ENCODE measurements at places on chromosomes 5 and 9.

GRCh38 chr9:135255033-135255840 is 167.8 kb downstream of the OLFM1 start:
- no peak for DNase-seq

GRCh38 chr5:103166706-103167105 is 46.6 kb downstream of the PPIP5K2 start:
- DNase-seq: no peak

DNA sequence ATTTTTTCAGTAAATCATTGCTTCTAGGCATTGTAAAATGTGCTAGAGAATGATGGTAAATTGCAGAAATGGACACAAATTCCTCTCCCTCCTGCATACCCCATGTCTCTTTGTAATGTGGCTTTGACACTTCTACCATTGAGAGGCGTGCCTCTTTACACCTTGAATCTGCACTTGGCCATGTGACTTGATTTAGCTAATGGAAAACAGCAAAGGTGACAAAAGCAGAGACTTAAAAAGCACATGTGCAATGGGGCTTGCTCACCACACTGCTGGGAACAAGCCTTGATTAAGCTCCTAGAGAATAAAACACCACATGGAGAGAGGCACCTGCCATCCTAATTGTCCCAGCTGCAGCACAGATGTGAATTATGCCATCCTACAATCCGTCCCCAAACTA is 69.9 kb upstream of the NAA35 start:
- DNase-seq: peak; percentile 2

DNA sequence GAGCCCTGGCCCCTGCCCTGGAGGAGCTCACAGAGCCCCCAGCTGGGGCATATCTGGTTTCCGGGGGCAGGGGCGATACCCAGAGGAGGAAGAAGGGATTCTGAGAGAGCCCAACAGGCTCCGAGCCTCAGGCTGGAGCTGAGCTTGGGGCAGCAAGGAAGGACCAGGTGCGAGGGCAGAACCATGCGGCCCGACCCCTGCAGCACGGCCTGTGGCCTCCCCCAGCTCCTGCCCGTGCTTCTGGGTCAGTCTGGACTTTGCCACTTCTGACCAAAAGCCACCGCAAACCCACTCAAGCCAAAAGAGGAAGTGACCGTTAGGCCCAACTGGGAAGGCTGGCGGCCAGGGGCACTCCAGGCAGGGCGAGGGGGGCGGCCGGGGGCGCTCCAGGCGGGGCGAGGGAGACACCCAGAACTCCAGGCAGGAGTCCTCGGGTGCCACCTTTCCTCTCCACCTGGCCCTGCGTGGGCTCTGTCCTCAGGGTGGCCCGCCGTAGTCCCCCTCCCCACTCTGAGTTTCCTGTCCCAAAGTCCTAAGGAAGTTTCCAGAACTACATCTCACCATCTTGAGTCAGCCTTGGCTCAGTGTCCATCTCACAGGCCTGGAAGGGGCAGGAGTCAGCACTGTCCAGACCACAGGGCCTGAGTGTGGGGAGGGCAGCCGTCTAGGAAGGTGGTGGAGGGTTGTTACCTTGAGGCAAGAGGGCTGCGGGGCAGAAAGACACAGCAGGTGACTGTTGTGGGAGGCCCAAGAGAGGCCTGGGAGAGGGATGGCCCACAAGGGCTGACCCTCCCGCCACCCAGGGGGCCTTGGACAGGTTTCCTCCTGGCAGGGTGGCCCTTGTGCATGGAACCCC is 946 bp upstream of the LTC4S start:
- no peak for DNase-seq

DNA sequence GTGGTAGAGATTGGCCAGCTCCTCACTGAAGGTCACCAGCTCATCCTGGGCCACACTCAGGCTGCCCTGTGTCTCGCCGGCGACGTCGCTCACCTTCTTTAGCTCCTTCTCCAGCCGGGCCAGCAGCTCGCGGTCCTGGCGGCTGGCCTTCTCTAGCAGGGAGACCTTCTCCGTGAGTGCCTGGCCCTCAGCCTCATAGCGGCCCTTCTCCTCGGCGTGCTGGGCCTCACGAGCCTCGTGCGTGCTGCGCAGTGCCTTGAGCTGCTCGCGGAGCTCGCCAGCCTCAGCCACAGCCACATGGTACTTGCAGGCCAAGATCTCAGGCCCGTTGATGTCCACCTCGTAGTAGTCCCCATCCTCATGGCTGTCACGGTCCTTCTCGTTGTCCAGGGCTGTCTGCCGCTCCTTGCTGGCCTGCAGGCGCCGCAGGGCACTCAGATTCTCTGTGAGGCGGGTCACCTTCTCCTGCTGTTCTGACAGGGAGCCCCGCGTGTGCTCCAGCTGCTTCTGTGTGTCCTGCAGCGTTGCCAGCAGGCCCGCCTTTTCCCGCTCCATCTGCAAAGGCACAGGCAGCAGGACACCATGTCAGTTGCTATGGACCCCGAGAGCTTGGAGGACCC is 45.5 kb downstream of the BICD2 start:
- DNase-seq: no peak

DNA sequence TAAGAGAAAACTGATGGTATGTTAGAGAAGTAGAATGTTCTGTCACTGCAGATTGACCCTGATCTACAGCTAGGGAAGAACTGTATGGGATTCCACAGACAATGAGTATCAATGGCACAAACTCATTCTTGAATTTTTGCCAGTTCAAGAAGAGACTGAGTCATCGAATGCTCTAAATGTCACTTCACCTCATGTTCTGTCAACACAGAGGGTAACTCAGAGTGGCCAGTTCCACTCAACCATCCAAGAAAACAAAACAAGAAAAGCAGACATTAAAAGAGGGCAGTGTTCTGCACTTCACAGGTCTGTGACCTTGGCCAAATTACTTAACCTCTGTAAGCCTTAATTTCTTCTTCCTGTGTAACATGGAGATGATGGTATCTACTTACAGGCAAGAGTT is 132.2 kb upstream of the HMHB1 start:
- DNase-seq: no peak

DNA sequence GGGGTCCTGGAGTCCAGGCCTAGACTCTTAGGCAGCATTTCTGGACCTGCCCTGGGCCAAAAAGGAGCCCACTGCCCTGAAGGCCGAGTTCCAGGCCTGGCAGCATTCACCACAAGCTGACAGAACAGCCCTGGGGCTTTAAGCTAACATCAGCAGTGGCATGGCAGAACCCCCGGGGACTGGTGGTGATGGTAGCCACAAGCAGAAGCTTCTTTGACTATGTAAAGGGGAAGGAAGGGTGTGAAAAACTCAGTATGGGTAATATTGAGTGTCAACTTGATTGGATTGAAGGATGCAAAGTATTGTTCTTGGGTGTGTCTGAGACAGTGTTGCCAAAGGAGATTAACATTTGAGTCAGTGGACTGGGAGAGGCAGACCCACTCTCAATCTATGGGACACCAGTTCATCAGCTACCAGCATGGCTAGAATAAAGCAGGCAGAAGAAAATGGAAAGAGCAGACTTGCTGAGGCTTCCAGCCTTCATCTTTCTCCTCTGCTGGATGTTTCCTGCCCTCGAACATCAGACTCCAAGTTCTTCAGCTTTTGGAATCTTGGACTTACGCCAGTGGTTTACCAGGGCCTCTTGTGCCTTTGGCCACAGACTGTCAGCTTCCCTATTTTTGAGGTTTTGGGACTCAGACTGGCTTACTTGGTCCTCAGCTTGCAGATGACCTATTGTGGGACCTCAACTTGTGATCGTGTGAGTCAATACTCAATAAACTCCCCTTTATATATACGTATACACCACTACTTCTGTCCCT is 661.0 kb upstream of the C9orf72 start:
- DNase-seq: no peak

- DNase-seq: no peak
These were observed 721.5 kb upstream of the DMAC1 start for GRCh38 chr9:8521112-8521511.

DNA sequence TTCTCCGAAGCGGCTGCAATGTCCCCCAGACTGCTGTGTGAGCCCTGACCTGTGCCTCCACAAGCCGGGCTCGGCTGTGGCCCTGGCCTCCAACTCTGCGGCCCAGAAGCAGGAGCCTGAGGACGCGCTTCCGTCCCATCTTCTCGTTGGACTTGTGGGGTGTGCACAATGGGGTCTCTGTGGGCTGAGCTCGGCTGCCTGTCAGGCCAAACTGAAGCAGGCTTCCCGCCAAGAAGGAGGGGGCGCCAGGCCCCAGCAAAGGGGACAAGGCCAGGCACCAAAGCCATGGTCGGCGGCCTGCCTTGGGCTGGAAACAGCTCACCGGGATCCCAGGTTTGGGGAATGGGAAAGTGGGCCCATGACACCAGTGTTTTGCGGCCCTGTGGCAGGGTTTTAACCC is 4.1 kb downstream of the NOTCH1 start:
- no peak for DNase-seq

- DNase-seq: no peak
These were observed 36.0 kb downstream of the HMGXB3 start for GRCh38 chr5:150036513-150036912.

DNA sequence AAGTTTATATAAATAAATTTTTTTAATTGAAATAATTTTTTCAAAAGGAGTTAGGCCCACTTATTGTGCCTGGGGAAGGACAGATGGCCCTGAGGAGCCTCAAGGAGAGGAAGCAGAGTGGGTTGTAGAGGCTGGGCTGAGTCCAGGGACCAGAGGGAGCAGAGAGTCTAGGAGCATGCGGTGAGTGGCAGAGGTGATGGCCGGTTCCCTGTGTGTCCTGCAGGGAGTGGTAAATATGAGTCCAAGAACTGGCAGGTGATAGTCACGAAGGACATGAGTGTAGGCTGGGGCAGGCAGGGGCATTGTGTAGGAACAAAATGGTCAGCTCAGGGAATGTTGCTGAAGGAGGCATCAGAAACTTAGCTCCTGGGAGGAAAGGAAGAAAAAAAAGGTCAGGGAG is 8.3 kb upstream of the BTNL9 start:
- no peak for DNase-seq

DNA sequence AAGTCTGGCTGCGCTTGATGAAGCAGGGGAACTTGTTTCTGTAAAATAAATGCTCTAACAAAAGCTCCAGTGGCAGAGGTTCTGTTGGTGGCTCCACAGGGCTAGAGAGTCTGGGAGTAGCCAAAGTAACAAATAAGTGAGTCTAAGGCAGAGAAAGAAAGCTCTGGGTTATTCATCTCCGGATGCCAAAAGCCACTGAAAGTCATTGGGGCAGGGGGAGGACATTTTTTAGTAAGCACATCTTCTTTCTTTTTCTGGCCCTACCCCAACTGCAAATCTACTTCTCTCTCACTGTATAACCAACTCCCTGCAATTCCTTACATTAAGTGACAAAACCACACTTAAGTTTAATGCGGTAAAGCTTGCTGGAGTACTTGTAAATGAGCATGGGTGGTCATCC is 141.6 kb downstream of the INSYN2B start:
- DNase-seq: no peak

- DNase-seq: no peak
These were observed 23.5 kb upstream of the TENT2 start for GRCh38 chr5:79588696-79589095.

DNA sequence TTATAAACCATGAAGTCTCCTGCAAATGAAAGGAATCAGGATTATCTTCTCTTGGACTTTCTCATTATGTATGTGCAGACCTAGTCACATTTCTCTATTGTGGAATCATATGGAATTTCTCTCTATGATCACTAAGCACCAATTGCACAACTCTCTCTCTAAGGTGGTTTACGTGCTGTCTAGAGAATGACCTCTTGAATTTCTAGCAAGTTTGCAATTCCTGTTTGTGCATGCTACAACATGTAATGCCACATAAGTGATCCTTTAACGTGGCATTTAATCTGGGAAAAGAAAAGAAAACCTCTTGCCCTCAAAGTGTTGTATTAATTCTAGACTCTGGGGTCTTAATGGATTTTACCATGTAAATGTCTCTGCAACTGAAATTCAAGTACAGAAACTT is 5.0 kb upstream of the PPP2R2B start:
- no peak for DNase-seq

DNA sequence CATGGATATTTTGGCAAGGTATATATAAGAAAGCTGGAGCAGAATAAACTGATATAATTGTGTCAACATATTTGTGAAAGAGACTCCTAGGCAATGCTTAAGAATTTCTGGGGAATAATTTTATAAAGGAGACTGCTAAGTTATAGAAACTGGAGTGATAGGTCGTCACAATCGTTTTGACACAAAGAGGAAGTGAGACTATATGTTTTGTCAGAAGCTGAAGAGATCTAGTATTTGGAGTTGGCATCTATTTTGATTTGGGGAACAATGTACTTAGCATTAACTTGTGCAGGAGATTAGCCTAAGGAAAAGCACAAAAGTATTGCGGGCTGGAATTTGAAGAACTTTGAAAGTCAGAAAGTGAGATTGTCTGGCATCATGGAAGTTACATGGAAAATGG is 582.5 kb downstream of the TAF11L14 start:
- DNase-seq: no peak

- peak; percentile 47 for DNase-seq
These were observed 25.3 kb upstream of the ENHO start for GRCh38 chr9:34547960-34548611.

- no peak for DNase-seq
These were observed 52.0 kb downstream of the CFAP77 start for GRCh38 chr9:132461971-132462370.

DNA sequence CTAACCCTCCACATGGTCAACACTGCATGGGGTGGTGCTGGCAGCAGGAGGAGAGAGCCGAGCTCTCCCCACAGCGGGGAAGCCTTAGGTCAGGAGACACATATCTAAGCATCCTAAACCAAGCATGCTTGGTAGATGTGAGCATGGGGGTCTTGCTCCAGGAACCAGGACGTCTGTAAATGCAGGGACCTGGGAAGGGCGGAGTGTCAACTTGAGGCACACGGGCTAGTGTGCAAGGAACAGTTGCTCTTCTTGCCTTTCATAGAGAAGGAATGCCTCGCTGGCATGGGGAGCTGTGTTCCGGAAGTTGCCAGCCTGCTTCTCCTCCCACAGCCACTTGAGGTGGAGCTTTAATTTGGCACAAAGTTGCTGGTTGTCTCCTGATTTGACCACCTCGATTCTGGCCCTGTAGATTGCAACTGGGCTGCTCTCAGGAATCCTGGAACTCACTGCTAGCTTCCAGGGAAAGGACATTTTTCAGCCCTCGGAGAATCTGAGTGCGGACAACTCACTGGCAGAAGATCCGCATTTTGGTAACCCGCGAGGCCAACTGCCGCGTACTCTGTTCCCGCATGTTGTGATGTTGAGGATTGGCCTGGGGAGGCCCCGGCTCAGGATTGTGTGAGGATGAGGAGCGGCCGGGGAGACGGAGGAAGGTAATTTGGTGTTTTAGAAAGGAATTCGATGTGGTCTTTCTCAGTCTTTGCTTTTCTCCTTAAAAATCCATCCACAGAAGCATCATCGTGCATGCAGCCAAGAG is 370.3 kb upstream of the IRX1 start:
- DNase-seq: no peak

GRCh38 chr9:38107811-38108304 is 38.8 kb upstream of the SHB start:
- no peak for DNase-seq

- DNase-seq: no peak
These were observed 3.5 kb downstream of the RUFY1 start for GRCh38 chr5:179553875-179554274.

DNA sequence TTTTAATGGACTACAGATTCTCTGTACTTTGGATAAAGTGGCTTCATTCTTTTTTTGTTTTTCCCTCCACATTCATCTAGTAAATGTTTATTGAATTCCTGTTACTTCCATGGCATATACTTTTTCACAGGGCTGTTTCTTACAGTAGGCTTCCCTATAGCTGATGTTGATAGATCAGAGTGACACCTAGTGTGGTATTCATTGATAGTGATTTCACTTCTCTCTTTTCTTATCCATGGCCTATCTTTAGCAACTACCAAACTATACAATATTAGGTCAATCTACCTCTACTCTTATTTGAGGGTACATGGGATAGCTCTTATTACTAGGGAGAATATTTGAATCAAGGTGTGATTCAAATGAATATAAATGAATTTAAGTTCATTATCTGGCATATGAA is 35.8 kb downstream of the FSD1L start:
- no peak for DNase-seq

- DNase-seq: no peak
These were observed 21.9 kb downstream of the ZNF608 start for GRCh38 chr5:124724357-124725039.
